HT-29 (cell line): ENCODE measurements at places on chromosomes 6 and 20. TPM values are rescaled to one million over a fixed set of nuclear protein-coding genes. Genes with fewer than 3 reads are reported as not detected.

SLC25A27 gene
- 4.6 and 5.8 TPM in 2 replicates for total RNA-seq

STXBP5 gene
- 7.9 and 15.1 TPM in 2 replicates for total RNA-seq

BCL2L1 gene
- 324 and 325 TPM in 2 replicates for total RNA-seq

SLC35F1 gene
- total RNA-seq: not detected in 2 replicates

MOXD1 gene
- total RNA-seq: not detected in 2 replicates

RWDD2A gene
- total RNA-seq: 0.60 and 1.1 TPM in 2 replicates

AGPAT4 gene
- total RNA-seq: 0.47 and 0.56 TPM in 2 replicates

ELOVL5 gene
- total RNA-seq: not detected in 2 replicates

PRL gene
- not detected in 2 replicates for total RNA-seq

MYL9 gene
- 0.76 TPM in 1 of 2 replicates, not detected in the other for total RNA-seq

CAP2 gene
- total RNA-seq: 0.61 and 0.81 TPM in 2 replicates

LPA gene
- total RNA-seq: not detected in 2 replicates

PPP1R14C gene
- total RNA-seq: 0.08 and 0.20 TPM in 2 replicates

BAK1 gene
- 19.7 and 27.8 TPM in 2 replicates for total RNA-seq

DNA sequence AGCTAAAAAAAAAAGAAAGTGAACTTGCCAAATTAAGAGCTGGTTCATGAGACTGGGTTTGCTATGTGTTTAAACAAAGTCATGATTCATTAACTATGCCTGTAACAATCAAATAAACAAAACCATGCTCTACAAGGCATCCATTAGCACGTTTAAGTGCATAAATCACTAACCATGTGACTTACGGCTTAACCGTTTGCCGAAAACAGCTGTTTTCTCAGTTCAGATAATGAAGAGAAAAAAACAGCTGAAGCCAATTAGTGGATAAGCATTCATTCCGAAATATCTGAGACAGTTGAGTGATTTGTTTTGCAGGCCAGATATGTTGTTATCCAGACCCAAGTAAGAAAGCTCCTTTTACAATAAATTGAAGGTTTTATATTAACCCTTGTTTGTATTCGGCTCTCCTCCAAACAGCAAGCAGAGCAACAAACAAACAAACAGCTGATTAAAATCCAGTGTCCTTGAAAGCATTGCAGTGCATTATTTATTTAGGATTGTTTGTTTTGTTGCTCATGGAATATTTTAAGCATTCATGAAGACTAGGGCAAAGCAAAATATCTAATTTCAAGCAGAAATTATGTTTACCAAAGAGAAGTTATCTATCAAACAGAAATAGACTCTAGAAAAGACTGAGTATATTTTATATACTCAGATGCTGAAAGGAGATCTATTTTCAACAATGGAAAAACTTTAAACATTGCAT lies 343.5 kb downstream of the RFPL4B start:
- no peak for DNase-seq

GRCh38 chr6:139927236-139927635 lies 552.8 kb upstream of the CITED2 start:
- DNase-seq: no peak

DNA sequence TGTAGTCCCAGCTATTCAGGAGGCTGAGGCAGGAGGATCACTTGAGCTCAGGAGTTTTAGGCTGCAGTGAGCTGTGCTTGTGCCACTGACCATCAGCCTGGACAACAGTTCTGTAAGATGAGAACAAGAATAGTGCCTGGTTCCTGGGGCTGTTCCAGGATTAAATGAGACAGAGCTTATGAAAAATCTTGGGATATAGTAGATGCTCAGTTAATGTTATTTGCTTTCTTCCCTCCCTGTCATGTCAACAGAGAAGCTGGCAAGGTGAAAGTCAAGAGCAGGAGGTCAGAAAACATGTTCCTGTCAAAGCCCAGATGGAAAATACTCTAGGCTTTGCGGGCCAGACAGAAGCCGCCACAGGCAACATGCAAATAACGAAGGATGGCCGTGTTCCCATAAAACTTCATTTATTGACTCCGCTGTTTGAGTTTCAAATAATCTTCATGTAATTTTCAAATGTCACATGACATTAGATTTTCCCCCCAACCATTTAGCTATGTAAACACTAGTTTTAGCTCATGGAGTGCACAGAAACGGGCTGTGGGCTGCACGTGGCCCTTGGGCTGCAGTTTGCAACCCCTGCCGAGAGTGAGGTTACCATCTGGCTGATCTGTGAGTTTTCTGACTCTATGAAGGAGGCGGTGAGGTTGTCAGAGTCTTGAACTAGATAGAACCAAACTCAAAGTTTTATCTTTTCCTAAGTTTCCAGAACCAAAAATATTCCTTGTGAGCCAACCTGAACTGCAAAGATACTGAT lies 63.4 kb upstream of the PMEPA1 start:
- no peak for DNase-seq

DNA sequence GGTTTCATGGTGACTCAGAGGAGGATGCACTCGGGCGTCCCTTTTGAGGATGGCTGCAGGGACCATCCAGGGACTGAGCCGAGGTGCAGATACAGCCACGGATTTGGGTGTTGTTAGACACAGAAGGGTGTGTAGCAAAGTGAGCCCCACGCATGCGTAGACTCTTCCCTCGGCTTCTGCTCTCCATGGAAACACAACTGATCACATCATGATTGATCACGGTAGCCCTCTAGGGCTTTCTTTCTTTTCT lies 606 bp upstream of the ULBP1 start:
- DNase-seq: peak; percentile 59

- DNase-seq: no peak
Measured at GRCh38 chr6:125793280-125793679, 2.5 kb downstream of the NCOA7 start.

DNA sequence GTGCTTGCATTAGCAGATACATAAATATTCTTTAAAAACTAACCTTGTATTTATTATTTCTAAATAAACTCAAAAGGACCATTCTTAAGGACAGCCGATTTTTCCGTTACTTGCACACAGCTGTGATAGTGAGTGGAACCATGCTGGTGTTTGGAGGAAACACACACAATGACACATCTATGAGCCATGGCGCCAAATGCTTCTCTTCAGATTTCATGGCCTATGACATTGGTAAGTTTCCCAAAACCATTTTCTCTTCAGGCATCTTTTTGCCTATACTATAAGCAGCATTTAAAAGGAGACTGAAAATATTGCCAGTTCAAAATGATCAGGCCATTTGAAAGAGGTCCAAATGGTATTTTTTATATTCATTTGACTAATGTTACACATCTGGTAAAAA lies 92.3 kb downstream of the ATRN start:
- no peak for DNase-seq

DNA sequence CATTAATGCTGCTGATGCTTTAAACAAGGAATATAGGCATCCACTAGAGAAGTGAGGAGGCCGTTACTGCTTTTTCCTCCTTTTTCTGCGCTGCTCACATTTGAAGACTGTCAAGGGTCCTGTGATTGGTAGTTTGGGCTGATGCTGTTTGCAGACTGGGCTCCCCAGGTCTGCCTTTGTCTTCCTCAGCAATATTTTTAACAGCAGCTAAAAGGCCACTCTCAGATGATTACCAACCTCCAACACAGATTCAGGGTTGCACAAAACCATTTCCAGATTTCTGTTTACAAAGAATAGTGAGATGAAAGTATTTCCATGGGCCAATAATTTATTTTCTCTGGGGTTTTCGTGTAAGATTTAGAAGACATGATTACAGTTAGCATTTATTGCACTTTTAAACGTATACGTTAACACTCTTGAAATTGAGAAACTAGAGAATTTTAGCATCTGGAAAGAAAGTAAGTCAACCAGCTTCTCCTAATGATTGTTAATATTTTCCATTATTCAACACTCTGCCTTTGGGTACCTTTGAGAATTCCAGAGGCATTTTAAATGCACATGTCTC lies 475.3 kb upstream of the SOX4 start:
- DNase-seq: no peak

DNA sequence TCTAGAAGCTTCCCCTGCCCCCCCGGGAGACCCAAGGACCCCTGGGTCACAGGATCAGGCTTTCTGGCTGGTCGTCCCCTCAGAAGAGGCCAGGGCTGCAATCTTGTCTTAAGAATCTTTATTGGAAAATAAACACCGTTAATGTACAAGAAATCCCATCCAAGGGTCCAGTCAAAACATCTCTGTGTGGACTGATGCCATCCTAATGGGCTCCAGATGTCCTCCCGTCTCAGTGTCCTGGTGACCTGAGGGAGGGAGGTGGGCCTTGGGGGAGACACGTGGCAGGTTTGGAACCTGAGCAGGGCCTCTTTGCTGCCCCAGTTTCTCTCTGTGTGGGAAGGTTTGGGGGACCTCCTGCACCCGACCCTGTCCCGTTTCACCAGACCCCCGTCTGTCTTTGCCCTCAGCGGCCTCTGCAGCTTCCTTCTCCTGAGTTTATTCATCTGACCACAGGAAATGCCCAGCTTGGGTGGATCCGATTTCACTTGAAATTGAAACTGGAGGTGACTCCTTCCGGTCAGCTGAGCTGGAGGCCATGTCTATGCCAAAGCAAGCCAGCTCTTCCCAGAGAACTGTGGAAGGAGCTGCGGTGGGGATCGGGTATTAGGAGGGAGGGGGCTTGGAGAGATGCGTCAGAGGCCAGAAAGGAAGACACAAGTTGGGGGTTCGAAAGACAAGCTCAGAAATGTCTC lies 75.1 kb downstream of the SLC2A10 start:
- DNase-seq: no peak

- peak; percentile 93 for DNase-seq
Measured at GRCh38 chr6:3825851-3826581, 23.2 kb upstream of the FAM50B start.

GRCh38 chr6:69289689-69290495 lies 506.9 kb downstream of the LMBRD1 start:
- DNase-seq: no peak

DNA sequence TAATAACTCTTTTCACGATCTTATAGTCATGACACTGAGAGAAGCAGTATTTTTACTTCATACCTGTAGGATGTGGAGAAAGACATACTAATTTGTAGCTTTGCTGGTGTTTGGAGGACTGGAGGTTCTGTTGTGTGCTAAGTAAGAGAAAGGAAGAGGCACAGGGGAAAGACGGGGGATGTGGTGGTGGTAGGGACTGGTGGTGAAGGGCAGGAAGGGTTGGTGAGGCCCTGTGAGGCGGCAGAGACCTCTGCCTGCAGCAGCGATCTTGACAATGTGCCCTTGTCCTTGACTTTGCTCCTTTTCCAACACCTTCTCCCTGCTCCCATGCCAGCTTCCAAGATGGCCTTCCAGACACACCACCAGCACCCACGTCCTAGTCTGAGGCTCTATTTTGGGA lies 32.6 kb upstream of the MPC1 start:
- DNase-seq: no peak

GRCh38 chr6:106974999-106975737 lies 639 bp upstream of the CD24 start:
- DNase-seq: peak; percentile 74

GRCh38 chr20:53958260-53958659 lies 112.1 kb downstream of the BCAS1 start:
- no peak for DNase-seq

DNA sequence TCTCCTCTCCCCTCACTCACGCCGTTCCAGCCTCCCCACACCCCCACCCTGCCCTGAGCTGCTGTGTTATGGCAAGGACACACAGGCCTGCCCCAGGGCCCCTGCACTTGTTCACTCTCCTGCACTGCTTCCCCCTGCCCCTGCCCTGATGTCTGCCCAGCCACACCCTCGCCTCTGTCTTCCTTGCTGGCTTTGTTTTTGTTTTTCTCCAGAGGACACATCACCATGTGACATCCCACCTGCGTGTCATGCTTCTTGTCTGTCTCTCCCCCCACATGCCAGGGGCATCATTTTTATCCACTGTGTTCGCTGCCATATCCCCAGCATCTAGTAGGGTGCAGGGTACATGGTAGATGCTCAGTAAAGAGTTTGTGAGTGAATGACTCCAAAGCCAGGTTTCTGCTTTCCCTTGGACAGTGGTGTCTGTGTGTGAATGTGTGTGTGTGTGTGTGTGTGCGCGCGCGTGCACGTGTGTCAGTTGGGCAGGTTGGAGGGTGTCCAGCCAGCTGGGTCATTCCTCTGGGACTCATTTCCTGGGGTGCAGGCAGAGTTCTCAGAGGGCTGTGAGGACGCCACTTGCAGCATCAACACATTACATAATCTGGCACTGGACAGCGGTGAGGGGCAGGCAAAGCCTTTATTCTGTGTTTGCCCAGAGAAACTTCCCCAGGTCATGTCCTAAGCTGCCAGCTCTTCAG lies 60.6 kb downstream of the STK35 start:
- DNase-seq: no peak

GRCh38 chr6:795046-795685 lies 102.2 kb upstream of the EXOC2 start:
- no peak for DNase-seq

GRCh38 chr6:40894962-40895799 lies 143.8 kb downstream of the UNC5CL start:
- peak; percentile 63 for DNase-seq

- peak; percentile 7 for DNase-seq
Measured at GRCh38 chr6:148146717-148147462, 195.7 kb upstream of the SASH1 start.

DNA sequence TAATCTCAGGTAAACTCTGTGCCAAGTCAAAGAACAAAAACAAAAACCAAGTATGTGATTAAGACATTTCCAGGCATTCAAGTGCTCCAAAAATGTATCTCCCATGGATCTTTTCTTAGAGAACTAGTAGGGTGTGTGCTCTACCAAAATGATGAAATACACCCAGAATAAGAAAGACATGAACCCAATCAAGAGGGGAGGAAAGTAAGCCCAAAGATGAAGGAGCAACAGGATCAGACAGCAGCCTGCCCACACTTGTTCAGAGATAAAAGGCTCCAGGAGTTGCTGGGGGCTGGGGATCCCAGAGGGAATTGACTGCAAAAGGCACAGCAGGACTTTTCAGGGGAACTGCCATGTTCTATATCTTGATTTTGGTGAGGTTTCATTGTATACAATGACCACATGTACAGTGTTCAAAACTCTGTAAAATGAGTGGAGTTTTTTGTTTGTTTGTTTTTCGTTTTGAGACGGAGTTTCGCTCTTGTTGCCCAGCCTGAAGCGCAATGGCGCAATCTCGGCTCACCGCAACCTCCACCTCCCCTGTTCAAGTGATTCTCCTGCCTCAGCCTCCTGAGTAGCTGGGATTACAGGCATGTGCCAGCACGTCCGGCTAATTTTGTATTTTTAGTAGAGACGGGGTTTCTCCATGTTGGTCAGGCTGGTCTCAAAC lies 24.4 kb downstream of the GCM1 start:
- no peak for DNase-seq

GRCh38 chr6:147961481-147962141 lies 381.0 kb upstream of the SASH1 start:
- DNase-seq: no peak

GRCh38 chr20:49385465-49385864 lies 97.0 kb downstream of the KCNB1 start:
- DNase-seq: peak; percentile 55
